ENCODE measurements at places on chromosomes 3 and 15.

DNA sequence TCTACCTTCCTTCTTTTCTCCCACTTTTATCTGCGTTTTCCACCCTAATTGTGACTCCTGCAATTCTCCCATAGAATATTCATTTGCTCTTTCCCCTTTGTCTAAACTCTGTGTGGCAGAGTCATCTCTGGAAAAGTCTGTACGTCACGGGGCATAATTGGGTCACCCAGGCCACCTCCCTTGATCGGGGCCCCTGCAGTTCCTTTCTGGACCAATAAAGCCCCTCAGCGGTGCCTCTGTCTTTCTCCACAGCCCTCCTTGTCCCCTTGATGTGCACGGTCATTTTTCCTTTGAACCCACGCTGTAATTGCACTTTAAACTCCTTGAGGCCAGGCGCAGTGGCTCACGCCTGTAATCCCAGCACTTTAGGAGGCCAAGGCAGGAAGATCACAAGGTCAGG lies 10.7 kb downstream of the UPK1B start:
- no peak for DNase-seq

DNA sequence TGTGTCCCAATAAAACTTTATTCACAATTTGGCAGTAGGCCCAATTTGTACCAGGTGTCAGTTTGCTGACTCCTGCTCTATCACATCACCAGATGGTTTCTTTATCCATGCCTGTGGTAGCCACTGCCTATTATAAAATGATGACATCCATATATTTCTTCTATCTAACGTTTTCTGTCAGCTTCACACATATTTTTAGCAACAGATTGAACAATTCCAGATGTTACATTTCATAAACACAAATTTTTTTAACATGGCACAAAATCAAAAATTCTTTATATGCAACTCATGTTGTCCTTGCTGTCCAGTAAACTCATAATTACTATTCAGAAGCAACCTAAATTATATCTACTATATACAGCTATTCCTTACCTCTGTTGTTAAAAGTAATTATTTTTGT lies 1371.6 kb downstream of the NSUN3 start:
- DNase-seq = no peak

- DNase-seq = no peak
These were observed 79.1 kb downstream of the CADPS start for GRCh38 chr3:62795978-62796657.

- no peak for DNase-seq
These were observed 14.7 kb downstream of the TF start for GRCh38 chr3:133760916-133761315.

GRCh38 chr3:178669022-178669601 lies 132.9 kb downstream of the KCNMB2 start:
- DNase-seq = no peak

DNA sequence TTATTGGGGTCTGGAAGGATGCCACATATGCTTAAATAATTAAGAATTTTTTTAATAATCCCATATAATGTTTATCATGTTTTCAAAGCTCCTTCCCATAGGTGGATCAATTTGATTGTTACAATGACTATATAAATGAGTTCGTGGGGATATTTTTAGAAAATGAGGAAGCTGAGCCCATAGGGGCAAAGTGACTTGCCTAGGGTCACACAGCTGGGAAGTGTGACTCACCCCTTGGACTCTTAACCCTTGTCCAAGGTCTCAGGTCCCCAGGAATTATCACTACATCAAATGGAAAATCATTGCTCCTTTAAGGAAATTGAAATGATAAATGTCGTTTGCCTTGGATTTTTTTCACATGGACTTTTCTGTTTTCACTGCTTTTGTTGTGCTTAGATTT lies 161.2 kb upstream of the RGMA start:
- no peak for DNase-seq

DNA sequence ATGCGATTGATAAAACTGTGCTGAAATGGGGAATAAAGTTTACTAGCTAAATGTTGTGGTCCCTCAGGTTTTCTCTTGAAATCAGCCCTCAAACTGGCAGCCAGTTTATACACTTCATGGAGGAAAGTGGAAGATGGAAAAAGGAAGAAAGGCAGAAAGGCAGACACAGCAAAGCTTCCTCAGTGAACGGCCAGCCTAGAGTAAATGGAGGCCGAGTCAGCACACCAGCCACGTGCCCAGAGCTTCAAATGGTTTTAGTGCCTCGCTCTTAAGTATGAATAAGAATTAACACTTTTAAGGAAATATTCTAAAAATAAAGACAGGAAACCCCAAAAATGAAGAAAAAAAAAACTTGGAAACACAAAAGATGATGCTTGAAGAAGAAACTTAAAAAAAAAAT lies 48.3 kb downstream of the GNB4 start:
- DNase-seq = no peak

- no peak for DNase-seq
These were observed 3.5 kb downstream of the NSMCE3 start for GRCh38 chr15:29266052-29266582.

DNA sequence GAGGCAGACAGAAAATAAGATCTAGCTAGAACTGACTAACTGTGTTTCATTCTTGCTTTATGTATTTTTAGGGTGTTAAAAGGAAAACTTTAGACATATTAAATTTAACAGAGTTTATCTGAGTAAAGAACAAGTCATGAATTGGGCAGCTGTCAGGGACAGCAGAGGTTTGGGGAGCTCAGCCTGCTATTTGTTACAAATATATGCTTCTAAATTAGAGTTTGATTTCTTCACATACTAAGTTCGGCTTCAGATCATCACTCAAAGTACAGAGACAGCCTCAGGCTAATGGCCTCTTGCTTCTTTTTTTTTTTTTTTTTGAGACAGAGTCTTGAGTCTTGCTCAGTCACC lies 21.9 kb downstream of the EFCC1 start:
- no peak for DNase-seq

GRCh38 chr3:64306745-64307144 lies 81.5 kb upstream of the PRICKLE2 start:
- DNase-seq = no peak

DNA sequence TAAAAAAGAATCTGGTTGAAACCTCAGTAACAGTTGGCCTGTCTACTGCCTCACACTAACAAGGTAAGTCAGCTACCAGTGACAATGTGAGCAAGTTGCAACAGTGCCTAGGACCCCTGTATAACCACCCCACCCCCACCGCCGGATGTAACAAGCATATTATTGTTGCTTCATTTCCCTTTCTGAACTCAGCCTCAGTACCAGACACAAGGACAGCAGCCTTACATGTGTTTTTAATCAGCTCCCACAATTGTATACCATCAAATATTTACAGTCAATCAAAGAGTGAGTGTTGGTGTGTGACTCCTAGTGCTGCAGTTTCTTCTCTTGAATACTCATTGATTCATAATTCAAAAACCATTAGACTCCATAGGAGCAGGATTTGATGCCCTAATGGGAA lies 96.4 kb downstream of the PYDC2 start:
- DNase-seq = no peak

DNA sequence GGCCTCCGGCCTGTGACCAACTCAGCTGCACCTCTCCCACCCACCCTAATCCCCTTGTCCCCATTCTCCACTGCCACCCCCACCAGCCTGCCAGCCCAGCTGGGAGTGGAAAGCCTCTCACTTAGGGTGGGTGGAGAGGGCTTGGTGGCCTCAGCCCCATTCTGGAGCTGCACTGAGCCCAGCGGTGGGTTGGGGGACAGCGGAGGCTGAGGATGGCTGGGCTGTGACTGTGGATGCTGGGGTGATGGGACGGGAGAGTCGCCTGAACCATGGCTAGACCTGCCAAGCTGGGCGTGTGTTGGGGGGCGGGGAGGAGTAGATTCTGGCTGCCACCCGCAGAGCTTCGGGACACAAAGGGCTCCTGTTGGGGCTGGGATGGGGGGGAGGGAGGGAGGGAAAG lies 1.8 kb downstream of the CLCN2 start:
- no peak for DNase-seq

DNA sequence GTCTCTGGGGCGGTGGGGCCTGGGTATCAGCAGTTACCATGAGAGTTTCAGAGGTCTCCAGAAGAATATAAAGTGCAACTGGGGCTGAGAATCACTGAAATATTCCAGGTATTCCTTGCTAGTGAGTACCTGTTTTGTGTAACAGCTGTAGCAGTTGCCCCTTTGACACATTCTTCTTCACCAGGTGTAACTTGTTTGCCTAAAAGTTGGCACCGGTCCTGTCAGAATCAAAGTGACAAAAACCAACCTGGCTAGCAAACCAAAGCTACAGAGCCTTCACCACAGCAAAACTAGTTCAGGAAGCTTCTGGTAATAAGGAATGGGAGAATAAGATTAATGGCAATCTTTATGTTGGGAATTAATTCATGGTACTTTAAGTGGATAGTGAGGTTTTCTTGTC lies 296.0 kb downstream of the NAALADL2 start:
- no peak for DNase-seq

GRCh38 chr15:73844356-73844755 lies 29.0 kb upstream of the TBC1D21 start:
- DNase-seq = no peak

DNA sequence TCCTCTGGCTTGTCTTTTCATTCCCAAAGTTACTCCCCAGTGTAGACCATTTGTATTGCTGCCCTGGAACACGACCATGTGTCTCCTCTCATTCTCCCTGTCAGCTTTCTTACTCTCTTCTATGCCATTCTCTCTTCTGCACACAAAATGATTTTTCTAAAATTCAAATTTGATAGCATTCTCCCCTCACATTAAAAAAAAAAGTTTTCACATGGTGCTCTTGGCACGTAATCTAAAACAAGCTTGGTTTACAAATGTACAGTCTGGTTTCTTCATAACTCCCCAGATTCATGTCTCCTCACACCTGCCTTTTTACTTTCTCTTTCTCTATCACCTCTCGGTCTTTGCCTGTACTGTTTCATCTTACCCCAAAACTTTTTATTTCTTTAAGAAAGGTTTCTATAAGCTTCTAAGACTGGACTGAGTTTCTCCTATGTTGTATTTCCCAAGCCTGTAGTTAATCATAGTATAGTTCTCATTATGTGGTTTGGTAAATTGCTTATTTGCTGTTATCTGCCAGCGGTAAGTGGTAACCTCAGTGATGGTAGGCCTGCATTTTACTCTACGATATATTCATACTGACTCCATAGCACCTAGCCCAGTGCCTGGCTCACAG lies 31.2 kb downstream of the BCHE start:
- DNase-seq = no peak

DNA sequence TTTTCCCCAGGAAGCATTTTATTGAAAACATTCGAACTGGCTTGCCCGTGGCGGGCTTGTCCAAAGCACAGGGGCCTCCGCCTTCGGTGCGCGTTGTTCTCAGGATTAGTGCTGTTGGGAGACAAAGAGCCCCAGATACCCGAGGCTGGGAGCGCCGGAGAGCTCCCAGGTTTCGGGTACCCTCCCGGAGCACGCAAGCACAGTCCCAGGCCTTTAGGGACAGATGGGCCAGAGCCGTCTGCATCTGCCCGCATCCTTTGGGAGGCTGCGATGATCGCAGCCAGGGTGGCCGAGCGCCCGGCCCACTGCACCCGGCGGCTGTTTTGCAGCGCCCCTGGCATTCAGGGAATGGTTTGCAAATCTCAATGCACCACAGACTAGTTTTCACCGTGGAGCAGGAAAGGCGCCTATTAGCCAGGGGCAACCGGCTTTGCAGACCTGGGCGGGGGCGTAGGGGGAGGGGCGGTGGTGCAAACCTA lies 5.0 kb upstream of the FEZF2 start:
- no peak for DNase-seq

DNA sequence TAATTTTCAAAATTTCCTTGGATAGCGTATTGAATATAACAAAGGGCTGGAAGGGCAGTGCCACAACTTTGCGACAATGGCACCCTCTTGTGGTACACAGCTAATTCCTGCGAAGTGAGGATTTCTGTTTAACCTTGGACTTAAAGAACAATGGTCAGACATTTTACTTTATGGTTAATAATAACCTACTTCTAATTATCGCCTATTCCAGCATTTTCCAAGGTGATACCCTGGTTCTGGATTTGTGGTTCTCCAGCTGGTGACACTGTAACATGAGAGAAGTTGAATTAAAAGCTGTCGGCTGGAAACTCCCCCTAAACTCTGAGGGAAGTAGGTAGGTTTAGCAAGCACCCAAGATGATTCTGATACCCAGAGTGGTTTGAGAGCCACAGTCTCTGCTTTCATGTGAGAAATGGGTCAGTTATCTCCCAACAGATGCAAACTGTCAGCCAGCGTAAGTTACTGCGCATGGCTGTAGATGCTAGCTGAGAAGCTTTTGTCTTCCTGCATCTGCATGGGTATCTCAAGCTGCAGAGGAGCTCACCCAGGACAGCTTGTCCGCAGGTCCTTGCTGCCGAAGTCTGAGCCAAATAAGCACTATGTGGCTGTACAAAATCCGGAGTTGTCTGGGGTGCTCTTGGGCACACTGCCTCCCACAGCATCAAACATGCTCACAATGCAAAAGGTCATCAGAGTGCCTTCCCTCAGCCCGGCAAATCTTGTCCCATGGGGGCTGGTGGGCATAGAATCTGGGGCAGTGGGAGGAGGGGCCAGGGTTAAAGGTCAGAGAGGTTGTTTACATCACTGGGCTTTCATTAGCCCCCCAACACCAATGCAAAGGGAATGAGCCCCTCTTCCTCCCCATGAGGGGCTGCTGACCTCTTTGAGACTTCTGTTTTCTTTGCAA lies 6.6 kb upstream of the CHSY1 start:
- DNase-seq = no peak

GRCh38 chr3:184236033-184236410 lies 6.6 kb downstream of the VWA5B2 start:
- DNase-seq = no peak

DNA sequence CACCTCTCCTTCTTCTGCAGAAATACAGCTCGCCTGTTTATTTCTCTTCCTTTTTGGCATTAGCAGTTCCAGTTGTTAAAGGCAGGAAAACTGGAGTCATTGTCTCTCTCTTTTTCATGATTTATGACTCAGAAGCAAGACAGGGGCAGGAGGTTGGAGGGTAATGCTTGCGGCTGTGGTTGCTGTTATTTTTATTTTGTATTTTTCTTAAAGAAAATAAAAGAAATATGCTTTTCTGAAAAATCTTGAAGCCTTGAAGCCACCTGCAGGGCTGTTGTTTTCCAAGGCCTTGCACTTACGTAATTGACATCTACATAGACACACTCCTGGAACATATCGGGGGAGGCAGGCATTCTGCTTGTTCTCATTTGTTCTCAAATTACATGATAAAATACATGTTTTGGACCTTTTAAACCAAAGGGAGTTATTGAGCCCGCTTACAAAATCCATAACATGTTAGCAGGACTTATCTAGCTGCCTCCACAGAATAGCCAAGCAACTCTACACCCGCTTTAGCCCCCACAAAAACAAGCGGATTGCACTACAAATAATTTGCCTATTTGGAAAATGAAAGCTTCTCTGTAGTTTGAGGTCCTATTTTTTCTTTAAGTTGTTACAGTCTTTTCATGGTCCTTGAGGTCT lies 1004.6 kb upstream of the NR2F2 start:
- no peak for DNase-seq

GRCh38 chr15:67116742-67117141 lies 51.3 kb downstream of the SMAD3 start:
- no peak for DNase-seq

GRCh38 chr3:36729204-36730056 lies 34.9 kb downstream of the DCLK3 start:
- no peak for DNase-seq

- DNase-seq = no peak
These were observed 625.5 kb upstream of the ZNF717 start for GRCh38 chr3:76410762-76411281.
